ELR (cell line): ENCODE measurements at places on chromosomes 16 and 17.
A peak's percentile ranks its signal among the peaks of the same experiment; 100 is the strongest.

- DNase-seq: no peak
These were observed 44.3 kb downstream of the ELAC2 start for GRCh38 chr17:12973496-12974004.

GRCh38 chr17:55040611-55041010 lies 72.0 kb downstream of the STXBP4 start:
- no peak for DNase-seq

GRCh38 chr16:1278477-1278876 lies 22.6 kb downstream of the TPSD1 start:
- DNase-seq: no peak

DNA sequence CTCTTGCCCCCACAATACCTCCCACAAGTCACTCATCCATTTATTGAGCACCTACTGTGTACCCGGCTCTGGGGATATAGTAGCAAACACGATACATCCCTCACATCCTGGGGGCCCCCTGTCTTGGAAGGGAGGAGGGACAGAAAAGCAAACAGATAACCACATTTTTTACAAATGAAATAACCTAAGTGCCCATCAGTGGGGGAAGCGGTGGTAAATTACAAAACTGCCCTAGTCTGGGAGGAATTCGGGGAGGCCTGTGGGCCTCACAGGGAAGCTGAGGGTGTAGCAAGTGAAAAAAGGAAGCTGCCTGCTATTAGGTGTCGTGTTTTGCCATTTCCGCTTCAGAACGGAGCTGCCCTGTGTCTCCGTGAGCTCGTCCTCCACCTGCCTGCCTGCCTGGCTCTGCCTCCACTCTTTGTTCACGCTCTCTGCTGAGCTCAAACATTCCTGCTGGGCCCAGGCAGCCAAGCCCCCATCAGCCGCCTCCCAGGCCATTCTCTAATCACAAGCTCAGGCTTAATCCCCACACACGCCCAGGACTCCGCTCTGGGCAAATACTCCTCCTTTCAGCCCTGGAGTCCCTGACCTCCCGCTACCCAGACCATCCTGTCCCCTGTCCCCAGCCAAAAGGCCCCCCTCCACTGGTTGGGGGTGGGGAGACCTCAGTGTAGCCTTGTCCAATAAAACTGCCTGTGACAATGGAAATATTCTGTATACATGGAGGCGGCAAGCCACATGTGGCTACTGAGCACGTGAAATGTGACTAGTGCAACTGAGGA lies 10.2 kb upstream of the SEC14L5 start:
- no peak for DNase-seq

GRCh38 chr16:14132696-14133048 lies 61.6 kb downstream of the MRTFB start:
- peak; percentile 19 for DNase-seq

- DNase-seq: peak; percentile 67
These were observed 10.3 kb downstream of the KCTD13 start for GRCh38 chr16:29915590-29916247.

GRCh38 chr17:35944151-35944550 lies 638 bp upstream of the LYZL6 start:
- peak; percentile 22 for DNase-seq

GRCh38 chr17:39027455-39028035 lies 60.3 kb upstream of the FBXO47 start:
- no peak for DNase-seq

DNA sequence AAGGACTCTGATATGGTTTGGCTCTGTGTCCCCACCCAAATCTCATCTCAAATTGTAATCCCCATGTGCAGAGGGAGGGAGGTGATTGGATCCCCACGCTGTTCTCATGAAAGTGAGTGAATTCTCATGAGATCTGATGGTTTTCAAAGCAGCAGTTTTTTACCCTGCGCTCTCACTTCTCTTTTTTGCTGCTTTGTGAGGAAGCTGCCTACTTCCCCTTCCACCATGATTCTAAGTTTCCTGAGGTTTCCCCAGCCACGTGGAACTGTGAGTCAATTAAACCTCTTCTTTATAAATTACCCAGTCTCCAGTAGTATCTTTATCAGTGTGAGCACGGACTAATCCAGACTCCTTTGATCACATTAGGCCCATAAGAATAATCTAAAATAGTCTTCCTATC lies 719.7 kb upstream of the CDH8 start:
- no peak for DNase-seq

DNA sequence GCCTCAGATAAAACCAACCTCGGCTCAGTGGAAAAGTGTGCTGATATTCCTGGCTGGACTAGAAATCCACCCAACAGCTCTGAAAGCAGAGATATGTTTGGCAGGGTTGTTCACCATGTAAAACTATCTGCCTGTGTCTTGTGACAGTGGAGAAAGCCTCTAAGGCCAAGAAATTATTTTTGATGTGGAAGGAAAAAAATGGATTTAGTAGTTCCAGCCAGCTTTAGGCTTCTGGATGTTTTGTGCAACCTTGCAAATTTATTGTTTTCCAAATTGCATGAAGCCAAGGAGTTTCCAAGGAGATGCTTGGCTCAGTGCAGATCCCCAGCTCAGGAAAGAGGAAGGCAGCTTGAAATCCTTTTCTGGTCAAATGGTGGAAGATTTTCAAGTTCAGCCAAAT lies 31.6 kb downstream of the TEKT5 start:
- no peak for DNase-seq
